Right forelimb (tissue), 1 donor: ENCODE measurements at places on chromosomes 4 and X.

GRCh38 chr4:72525938-72526337, 43.1 kb downstream of the ADAMTS3 start:
- DNase-seq, result peak; percentile 89

DNA sequence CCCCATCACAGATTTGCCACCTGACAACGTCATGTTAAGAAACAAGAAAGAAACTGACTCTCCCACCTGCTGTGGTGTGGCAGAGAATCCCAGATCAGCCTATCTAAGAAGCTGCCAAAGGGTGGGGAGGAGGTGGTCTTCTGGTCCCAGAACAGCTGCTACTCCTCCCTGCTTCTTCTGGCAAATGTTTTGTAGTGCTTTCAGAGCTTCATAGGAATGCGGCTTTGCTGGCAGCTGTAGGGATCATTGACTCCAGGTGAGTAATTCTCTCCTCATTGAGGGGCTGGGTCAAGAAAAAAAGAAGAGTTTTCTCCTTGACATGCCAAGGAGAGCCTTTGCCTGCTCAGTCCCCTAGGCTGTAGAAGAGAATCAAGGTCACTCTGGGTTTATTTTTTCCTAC, 23.3 kb downstream of the NRK start:
- no peak for DNase-seq

DNA sequence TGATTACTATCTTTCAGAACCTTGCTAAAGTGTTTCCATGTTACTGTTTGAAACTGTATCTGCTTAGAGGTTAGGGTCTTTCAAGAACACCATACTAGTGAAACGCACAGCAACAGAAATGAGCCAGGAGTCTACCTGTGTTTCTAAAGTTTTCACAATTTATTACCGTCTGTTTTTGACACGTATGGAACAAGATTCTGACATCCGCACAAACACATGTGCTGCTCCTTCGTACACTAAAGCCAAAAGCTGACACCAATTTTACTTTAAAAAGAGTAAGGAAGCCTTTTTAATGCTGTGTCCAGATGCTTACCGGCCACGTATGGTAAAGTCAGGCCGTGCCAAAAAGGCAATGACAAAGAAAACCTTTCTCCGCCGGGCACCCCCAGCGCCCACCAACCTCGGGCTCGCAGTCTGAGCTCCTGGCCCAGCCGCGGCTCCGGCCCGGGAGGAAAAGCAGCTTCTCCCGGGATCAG, 532 bp downstream of the RPS4X start:
- DNase-seq, result no peak

DNA sequence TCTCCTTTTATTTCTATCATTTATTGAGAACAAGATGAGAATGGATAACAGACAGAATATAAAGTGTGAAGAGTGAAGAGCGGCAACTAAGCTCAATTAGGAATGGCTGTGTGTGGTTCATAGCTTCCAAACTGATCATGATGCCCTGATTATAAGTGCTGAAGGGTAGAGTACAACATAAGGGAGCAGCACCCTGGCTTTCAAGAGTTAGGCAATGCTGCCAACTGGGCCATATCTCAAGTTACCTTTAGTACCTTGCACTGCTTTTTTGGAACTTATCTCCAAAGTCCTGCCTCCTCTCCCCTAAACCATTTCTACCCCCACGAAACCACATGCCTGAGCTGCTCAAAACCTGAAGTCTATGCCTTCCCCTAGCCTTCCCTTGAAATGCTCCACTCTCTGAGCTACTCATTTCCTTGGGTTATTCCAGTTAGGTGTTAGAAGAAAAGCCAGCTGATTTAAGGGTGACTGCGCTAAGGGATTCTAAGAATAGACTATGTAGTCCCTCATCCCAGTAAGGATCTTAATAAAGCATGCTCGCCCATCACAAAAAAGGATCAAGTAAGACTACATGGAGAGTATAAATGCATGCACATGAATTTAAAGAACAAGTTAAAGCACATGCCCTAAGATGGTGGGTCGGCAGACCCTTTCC, 29.6 kb downstream of the MED14 start:
- no peak for DNase-seq

- no peak for DNase-seq
Observed at GRCh38 chrX:2183193-2183725, 317.5 kb downstream of the DHRSX start.

- DNase-seq, result no peak
Observed at GRCh38 chrX:22526339-22526738, 253.6 kb downstream of the CBLL2 start.

DNA sequence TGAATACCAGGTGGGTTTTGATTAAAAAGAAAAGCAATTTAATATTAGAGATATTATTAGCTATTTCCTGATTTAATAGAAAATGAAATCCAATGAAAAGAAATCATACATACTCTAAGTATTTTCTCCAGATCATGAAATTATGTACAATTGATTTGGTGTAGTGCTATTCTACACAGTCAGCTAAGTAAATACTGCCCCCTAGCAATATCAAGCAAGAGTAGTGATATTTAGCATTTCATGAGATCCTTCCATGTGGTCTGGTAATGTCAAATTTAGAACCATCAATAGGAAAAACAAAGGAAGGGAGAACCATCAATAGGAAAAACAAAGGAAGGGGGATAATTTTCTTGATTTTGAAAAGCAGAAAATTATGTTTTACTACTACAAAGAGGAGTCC, 114.6 kb downstream of the TBCK start:
- no peak for DNase-seq

DNA sequence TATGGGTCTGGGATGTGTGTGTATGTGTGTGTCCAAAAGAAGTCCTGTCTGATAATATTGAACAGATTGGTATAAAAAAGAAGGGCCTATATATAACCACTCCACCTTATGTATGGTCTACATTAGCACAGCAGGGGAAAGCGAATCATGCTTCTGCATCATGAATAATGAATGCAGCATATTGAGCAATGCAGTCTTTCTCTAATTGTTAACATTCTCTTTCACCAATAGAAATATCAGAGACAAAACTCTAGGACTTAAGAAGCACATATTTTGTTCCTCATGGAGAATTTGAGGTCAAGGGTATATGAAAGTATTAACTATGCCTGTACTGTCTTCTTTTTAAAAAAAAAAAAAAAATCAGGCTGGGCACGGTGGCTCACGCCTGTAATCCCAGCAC, 264.3 kb upstream of the NOCT start:
- DNase-seq, result no peak

GRCh38 chr4:125387770-125388169, 73.0 kb downstream of the FAT4 start:
- no peak for DNase-seq

GRCh38 chrX:2583194-2584162, 82.7 kb upstream of the DHRSX start:
- DNase-seq, result no peak

DNA sequence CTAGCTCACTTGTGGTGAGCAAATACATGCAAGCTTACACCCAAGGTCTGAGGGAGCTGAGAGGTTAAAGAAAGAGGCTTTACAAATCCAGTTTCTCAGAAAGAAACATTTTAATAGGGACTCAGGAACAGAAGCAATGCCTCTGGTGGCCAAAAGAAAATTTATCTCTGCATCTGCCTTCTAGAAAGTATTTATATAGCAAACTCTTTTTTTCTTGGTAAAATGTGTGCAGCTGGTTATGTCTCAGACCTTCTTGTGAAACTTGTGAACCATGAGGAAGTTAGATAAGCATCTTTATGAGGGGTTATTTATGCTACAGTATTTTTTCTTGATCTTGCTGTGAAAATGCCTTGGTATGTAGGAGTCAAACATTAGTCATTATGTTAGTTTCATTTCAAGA, 48.5 kb upstream of the CYSLTR1 start:
- DNase-seq, result no peak

- no peak for DNase-seq
Observed at GRCh38 chr4:42396361-42396751, 932 bp upstream of the SHISA3 start.

- DNase-seq, result no peak
Observed at GRCh38 chrX:17655211-17656034, 81.9 kb upstream of the SCML1 start.

GRCh38 chrX:30654989-30655607, 1.9 kb downstream of the GK start:
- DNase-seq, result no peak

GRCh38 chrX:22159071-22159470, 113.6 kb upstream of the CBLL2 start:
- no peak for DNase-seq

GRCh38 chrX:10044021-10044420, 76.9 kb downstream of the CLDN34 start:
- no peak for DNase-seq

- DNase-seq, result no peak
Observed at GRCh38 chr4:165006456-165006855, 25.3 kb upstream of the TRIM60 start.

DNA sequence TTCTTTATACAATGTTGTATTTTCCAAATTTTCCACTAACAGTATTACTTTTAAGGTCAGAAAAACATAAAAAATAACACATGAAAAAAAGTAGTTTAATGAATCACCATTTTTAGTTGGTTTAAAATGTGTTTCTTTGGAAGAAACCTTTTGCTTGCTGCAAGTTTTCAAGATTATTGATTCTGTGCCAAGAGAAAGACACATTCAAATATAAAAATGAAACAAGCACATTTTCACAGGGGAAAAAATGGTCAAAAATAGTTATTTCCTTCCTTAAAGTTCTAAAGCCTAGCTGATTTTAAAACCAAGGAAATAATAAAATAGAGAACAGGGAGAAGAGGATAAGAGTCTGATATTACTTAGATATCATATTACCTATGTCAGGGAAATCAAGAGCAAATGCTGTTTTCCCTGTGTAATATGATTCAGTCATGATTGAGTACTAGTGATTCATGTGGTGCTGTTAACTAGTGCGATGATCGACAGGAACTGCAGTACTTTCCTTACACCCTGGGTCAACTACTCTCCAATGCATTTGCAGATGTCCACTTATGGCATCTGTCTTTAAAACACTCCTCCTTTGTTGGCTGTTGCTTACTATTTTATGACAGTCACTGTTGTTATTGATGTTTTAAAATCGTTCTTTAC, 103.8 kb downstream of the CAMK2D start:
- DNase-seq, result no peak

DNA sequence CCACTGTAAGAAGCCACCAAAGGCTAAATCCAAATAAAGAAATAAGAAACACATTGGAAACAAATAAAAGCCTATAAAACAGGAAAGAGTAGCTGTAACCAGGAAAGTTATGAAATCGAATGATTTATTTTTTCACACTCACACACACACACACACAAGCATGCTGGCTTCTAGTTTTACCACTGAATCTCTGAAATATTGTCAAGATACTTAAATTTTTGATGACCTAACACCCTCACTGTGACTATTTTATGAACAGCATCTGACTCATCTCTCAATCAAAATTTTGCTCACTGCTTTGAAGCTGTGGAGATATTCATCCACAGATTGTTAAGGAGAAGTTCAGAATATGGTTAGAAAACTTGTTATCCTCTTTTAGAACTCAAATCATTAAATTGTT, 13.9 kb upstream of the GABRB1 start:
- no peak for DNase-seq

DNA sequence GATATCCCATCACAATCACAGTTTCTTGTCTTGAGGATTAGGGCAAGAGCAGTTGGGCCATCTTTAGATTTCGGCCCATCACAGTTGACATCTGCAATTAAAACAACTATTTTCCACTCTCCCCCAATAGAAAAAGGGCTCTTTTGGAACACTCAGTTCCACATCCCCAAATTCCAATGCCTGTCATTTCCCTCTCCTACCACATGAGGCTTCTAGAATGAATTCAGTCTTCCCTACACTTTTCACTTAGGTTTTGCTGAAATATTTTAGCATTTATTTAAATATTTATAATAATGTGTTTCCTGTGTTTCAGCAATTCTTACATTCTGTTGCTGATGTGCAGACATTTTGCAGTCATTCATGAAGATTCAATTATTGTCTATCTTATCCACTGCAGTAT, 118.4 kb downstream of the COX18 start:
- DNase-seq, result no peak

DNA sequence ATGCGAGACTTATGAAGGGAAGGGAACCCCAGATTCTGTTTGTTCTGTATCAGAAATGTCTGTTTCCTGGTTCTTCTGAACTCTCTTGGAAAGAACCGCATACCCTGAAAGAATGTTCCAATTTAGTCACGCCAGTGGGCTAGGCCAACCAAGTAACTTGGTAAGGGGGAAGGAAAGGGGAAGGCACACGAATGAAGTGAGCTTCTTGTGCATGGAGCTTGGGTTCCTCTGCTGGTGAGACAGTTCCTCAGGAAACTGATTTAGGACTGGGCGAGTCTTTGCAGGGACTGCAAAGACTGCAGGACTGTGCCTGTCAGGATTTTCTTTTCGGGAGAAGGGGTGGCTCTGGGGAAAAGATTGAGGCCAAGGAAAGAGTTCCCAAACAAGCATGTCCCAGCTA, 35.6 kb downstream of the FRMPD3 start:
- DNase-seq, result no peak

DNA sequence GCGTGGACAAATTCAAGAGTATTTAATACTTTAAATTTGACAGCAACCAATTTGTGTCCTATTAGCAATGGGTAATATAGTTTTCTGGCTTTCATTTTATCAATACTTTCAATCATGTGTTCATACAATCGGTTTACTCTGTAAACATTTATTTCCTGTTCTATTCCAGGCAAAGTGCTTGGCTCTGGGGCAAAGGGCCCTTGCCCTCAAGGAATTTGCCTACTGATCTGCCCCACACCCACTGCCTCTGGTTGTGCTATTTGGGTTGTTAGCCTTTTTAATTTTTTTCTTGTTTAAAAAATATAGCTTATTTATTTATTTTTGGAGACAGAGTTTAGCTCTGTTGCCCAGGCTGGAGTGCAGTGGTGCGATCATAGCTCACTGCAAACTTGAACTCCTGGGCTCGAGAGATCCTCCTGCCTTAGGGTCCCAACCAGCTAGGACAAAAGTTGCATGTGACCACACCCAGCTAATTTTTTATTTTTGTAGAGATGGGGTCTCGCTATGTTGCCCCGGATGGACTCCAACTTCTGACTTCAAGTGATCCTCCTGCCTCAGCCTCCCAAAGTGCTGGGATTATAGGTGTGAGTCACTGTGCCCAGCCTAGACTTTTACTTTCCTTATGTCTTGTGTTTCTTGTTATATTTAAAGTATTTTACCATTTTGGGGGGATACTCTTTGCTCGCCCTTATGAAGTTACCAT, 30.7 kb upstream of the CBR4 start:
- DNase-seq, result no peak

DNA sequence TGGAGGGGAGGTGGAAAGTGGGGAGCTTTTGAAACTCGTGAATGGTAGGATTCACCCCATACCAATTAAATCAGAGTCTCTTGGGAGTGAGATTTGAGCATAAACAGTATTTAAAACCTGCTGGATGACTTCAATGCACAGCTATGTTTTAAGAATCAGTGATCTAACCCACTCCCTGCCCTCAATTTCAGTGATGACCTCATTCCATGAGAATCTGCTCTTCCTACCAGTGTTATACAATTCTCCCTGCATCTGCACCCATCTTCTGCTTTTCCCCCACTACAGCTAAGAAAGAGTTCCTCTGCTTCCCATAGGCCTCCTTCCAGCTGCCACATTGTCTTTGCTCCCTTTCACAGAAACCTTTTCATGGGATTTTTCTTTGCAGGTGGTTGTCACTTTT, 18.3 kb upstream of the H2AZ1 start:
- DNase-seq, result no peak
